Activated CD8-positive, alpha-beta memory T cell treated with anti-CD3 and anti-CD28 coated beads, Interleukin-2, amount 10 ng/mL, durations not matched to agents 7 days and 5 days (primary cell): ENCODE measurements at places on chromosomes 3 and 15.
A peak's percentile ranks its signal among the peaks of the same experiment; 100 is the strongest.

- peaks cover 6% of the 10 kb centered on the region for H3K4me1 ChIP-seq
- DNase-seq: no peak
- H3K36me3 ChIP-seq: peaks cover 79% of the 10 kb centered on the region
- H3K27ac ChIP-seq: no peak overlapping the region
Measured at GRCh38 chr15:79914728-79915127, 17.9 kb upstream of the MTHFS start.

- H3K27ac ChIP-seq: peak overlapping the region; percentile 14
- H3K36me3 ChIP-seq: no peaks in the 10 kb centered on the region
- peak; percentile 54 for DNase-seq
- peaks cover 24% of the 10 kb centered on the region for H3K27me3 ChIP-seq
- H3K4me1 ChIP-seq: peaks cover 19% of the 10 kb centered on the region
Measured at GRCh38 chr3:46695177-46695961, 1.9 kb upstream of the ALS2CL start.

- H3K36me3 ChIP-seq: no peaks in the 10 kb centered on the region
- H3K27me3 ChIP-seq: no peaks in the 10 kb centered on the region
- H3K4me3 ChIP-seq: no peak overlapping the region
- no peaks in the 10 kb centered on the region for H3K4me1 ChIP-seq
- no peak overlapping the region for H3K27ac ChIP-seq
Measured at GRCh38 chr3:19399836-19400235, 251.5 kb downstream of the KCNH8 start.

DNA sequence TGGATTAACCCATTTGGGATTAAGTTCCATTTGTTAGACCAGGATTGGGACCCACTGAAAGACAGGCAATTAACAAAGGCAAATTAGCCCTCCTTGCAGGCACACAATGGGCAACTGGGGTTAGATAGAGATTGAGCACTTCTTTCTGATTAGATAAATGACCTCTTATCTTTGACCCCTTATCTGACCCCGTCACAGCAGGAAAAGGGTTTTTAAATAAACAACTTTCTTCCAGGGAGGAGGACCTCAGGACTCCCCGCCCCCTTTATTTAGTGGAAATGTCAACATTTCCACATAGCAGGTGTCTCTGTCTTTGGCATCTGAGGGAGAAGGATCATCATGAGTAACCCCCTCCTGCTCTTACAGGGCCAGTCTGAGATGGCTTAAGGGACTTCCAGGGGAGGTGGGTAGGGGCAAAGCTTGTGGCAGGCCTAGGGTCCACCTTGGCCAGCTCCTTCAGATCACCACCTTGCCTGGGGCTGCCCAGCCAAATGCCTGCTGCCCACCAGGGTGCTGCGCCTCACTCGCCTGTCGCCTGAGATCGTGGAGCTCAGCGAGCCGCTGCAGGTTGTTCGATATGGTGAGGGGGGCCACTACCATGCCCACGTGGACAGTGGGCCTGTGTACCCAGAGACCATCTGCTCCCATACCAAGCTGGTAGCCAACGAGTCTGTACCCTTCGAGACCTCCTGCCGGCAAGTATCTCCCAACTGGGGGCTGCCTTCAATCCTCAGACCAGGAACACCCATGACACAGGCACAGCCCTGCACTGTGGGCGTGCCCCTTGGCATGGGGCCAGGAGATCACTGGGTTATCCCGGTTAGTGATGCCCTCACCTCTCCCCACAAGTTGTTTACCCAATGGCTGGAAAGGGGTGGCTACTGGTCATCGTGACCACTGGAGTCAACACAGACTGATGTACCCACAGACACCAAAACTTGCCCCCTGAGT is 2.6 kb upstream of the WDR6 start:
- H3K36me3 ChIP-seq: peaks cover 2% of the 10 kb centered on the region
- no peak for DNase-seq
- no peak overlapping the region for H3K4me3 ChIP-seq
- peaks cover 20% of the 10 kb centered on the region for H3K4me1 ChIP-seq
- H3K27me3 ChIP-seq: no peaks in the 10 kb centered on the region
- H3K27ac ChIP-seq: no peak overlapping the region

DNA sequence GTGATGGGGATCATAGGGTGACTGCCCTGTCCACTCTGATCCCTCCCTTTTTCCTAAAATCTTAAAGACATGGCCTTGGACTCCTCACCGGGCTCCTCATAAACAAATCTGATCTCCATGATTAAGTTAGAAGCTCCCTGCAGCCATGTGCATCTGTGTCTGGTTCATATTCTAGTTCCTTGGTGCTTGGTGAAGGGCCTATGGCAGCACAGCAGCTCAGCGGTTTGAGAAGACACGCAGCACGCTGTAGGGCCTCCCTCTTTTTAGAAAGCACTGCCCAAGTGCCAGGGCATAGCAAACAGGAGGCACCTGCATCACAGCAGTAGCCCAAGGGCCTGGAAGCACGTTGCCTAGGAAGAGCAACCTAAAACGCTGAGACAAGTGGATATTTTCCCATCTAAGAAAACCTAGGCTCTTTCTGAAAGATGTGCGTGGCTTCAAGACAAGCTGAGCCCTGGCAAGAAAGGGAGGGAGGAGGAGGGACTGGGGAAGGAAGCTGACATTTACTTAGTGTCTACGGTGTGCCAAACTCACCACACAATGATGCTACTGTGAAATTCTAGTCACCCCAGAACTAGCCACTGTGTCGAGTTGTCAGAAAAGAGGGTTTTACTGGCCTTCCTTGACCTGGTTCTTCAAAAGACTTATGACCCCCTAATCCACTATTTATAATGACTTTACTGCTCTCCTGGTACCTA is 14.9 kb upstream of the ULK3 start:
- peaks cover 44% of the 10 kb centered on the region for H3K4me1 ChIP-seq
- peak; percentile 65 for DNase-seq
- no peak overlapping the region for H3K4me3 ChIP-seq
- peaks cover 11% of the 10 kb centered on the region for H3K36me3 ChIP-seq
- no peaks in the 10 kb centered on the region for H3K27me3 ChIP-seq

DNA sequence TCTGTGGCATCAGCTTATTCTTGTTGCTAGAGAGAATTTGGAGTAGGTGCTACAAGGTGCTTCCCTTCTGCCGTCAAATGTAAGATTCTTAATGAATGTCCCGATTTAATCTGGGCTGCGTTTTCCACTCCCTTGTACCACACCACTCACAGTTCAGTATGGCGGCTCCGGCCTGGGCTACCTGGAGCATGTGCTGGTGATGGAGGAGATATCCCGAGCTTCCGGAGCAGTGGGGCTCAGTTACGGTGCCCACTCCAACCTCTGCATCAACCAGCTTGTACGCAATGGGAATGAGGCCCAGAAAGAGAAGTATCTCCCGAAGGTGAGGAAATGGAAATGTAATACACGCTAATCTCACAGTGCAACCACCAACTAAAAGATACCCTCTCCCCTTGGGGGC is 4.9 kb downstream of the IVD start:
- peaks cover 32% of the 10 kb centered on the region for H3K36me3 ChIP-seq
- peaks cover 35% of the 10 kb centered on the region for H3K4me1 ChIP-seq
- no peaks in the 10 kb centered on the region for H3K27me3 ChIP-seq
- H3K4me3 ChIP-seq: no peak overlapping the region

DNA sequence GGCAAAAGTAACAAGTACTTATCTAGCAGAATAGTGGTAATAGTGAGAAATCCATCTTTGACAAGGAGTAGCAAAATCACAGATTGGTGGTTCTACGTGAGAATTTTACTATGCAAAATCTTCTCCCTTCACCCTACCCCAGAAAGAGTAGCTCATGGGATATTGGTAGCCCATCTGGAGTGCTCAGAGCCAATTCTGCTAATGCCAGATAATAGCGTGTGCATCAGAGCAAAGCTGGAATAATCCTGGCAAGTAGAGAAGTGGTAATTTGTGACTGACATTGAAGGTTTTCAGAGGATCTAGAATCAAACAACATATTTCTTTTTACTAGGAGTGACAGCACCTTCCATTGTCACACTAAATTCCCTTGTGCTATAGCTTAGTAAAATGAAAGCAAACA is 192.9 kb downstream of the ZBBX start:
- H3K27me3 ChIP-seq: no peaks in the 10 kb centered on the region
- no peaks in the 10 kb centered on the region for H3K4me1 ChIP-seq
- H3K27ac ChIP-seq: no peak overlapping the region
- no peak overlapping the region for H3K4me3 ChIP-seq
- no peaks in the 10 kb centered on the region for H3K36me3 ChIP-seq

DNA sequence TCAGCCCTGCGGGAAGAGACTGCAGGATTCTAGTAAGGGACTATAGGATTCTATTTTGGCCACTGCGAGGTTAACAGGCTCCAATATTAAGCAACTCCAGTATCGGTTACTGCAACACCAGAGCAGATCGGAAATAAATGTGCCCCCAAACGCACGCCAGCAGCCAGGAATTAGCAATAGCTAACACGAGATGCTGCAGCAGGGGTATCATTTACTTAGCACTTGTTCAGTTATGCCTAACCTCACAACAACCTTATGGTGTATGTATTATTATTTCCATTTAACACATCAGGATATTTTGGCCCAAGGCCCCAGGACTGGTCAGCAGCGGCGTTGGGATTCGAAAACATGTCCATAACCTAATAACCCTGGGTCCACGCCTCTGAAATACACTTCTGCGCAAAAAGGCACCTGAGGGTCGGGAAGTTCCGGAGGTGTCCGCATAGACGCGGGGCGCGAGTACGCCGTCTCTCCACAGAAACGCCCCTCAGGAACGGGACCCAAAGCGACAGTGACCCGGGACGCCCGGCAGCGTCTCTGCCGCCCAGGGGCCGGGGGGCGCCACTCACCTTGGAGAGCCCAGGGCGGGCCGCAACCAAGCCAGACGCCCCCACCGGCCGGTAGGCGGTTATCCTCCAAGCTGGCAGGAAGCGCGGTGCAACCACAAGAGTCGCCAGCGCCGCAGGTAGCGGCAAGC is 681 bp downstream of the PIK3CB start:
- peaks cover 22% of the 10 kb centered on the region for H3K4me1 ChIP-seq
- peaks cover 2% of the 10 kb centered on the region for H3K27me3 ChIP-seq
- peak; percentile 43 for DNase-seq
- peaks cover 13% of the 10 kb centered on the region for H3K36me3 ChIP-seq
- peak overlapping the region; percentile 75 for H3K27ac ChIP-seq

GRCh38 chr3:71219744-71220638 is 363.5 kb downstream of the FOXP1 start:
- DNase-seq: peak; percentile 53
- peaks cover 13% of the 10 kb centered on the region for H3K4me1 ChIP-seq
- H3K36me3 ChIP-seq: peaks cover 21% of the 10 kb centered on the region
- H3K27me3 ChIP-seq: peaks cover 12% of the 10 kb centered on the region

GRCh38 chr3:45034612-45035252 is 8.6 kb downstream of the CLEC3B start:
- H3K4me1 ChIP-seq: peaks cover 25% of the 10 kb centered on the region
- peak overlapping the region; percentile 62 for H3K27ac ChIP-seq
- peak; percentile 82 for DNase-seq

- H3K4me3 ChIP-seq: no peak overlapping the region
- peaks cover 6% of the 10 kb centered on the region for H3K4me1 ChIP-seq
Measured at GRCh38 chr3:126105691-126106187, 21.8 kb upstream of the SLC41A3 start.

DNA sequence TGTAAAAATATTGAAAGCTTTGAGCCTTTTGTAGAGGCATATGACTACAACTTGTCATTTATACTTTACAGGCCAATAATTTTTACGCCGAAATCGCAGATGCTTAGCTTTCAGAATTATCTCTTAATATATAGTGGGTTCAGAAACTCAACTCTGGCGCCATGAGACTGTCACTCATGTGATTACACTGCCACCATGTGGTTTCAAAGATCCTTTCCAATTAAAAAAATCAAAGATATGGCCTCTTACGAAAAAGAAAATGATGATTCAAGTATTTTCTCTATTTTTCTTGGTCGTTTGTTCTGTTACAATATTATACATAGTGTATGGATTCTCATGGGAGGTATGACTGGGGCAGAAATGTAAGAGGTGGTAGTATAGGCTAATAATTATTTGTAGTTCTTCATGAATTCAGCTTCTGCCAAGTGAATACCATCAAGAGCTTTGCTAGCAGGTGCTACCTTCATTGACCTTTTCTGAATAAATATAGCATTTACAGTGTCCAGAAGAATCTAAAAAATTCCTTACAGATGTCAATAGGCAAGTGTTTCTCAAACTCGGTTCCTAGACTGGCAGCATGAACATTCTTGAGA is 751.7 kb upstream of the GOLIM4 start:
- H3K36me3 ChIP-seq: no peaks in the 10 kb centered on the region
- H3K4me3 ChIP-seq: no peak overlapping the region
- no peak overlapping the region for H3K27ac ChIP-seq

DNA sequence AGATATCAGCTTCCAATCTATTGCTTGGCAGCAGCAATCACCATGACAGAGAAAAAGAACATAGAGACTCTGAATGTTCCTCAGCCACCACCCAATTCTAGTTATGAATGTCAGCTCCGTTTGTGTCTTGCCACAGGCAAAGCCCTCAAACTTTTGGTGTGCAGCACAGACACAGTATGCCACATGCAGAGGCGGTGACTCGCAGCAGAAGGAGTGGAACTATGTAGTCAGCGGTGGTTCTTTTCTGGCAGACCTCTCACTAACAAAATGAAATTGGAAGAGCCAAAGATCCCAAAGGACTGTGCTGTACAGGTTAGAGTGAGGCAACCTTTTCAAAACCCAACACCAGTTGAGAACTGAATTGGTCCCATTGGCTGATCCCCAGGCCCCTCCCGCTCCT is 220.9 kb downstream of the SLC9A9 start:
- DNase-seq: peak; percentile 56
- no peak overlapping the region for H3K27ac ChIP-seq
- H3K27me3 ChIP-seq: no peaks in the 10 kb centered on the region
- peaks cover 6% of the 10 kb centered on the region for H3K4me1 ChIP-seq

DNA sequence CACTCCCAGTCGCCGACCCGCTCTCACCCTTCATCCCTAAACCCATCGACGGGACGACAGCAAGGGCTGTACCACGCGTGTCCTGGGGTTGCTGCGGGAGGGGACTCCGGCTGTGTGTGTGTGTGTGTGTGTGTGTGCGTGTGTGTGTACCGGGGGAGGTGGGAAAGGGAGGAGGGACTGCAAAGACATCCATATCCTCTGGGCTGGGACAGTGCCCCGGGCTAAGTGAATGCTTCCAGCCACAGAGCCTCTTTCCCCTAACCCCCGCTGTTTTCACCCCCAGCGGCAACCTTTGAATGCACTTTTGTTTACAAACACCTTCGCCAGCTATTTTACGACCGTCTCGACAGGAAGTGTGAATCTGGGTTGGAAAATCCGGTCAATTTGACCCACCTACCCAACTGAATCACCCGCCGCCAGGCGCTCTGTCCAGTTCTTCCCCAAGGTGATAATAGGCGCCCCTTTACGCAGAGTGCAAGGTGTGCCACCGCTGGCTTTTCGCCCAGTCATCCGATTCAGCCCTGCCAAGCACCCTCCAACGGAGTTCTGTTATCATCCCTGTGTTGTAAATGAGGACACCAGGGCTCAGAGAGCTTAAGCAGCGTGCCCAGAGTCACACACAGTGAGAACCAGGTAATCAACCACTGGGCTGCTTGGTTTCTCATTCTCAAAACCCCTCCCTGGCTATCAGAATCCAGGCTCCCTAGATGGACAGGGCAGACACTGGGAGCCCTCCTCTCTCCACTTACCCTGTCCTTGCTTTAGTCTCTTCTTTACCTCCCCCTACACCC is 739 bp upstream of the AMOTL2 start:
- peaks cover 8% of the 10 kb centered on the region for H3K4me1 ChIP-seq
- no peak for DNase-seq
- H3K27ac ChIP-seq: no peak overlapping the region
- no peaks in the 10 kb centered on the region for H3K36me3 ChIP-seq

- no peaks in the 10 kb centered on the region for H3K36me3 ChIP-seq
- H3K27me3 ChIP-seq: peaks cover 4% of the 10 kb centered on the region
- no peak overlapping the region for H3K27ac ChIP-seq
- H3K4me1 ChIP-seq: no peaks in the 10 kb centered on the region
- no peak overlapping the region for H3K4me3 ChIP-seq
Measured at GRCh38 chr3:191425322-191425734, 35.6 kb upstream of the PYDC2 start.

GRCh38 chr3:69764861-69765260 is 25.6 kb downstream of the MITF start:
- H3K4me1 ChIP-seq: peaks cover 5% of the 10 kb centered on the region
- DNase-seq: no peak
- H3K27ac ChIP-seq: no peak overlapping the region
- no peaks in the 10 kb centered on the region for H3K27me3 ChIP-seq
- no peaks in the 10 kb centered on the region for H3K36me3 ChIP-seq
